Spleen (tissue), 13 donors: ENCODE measurements at places on chromosomes 7 and 10. TPM values are rescaled to one million over a fixed set of nuclear protein-coding genes. Genes with fewer than 3 reads are reported as not detected.
A peak's percentile ranks its signal among the peaks of the same experiment; 100 is the strongest.

DNA sequence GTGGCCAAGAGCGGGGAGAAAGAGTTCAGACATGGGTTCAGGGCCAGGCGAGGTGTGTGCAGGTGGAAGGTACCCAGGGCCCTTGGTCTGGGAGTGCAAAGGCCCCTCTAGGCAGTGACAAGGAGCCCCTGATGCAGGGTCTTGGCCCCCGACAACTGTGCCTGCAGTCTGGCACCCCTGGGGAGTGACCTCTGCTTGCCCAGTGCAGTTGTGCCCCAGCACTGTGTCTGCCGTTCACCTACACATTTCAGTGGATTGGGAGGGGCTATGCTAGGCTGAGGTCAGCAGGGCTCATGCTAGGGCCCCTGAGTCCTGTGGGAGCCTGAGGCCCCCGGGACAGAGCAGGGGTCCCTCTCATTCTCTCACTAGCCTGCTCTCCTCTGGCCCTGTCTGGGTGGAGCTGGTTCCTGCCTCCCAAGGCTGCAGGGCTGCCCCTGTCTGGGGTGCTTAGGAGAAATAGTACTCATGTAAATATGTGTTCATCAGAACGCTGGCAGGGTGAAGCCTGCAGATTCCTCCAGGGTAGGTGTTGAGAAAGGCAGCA, 550.4 kb downstream of the TCERG1L start:
- no peak overlapping the region for H3K4me3 ChIP-seq
- no peak overlapping the region for H3K27ac ChIP-seq
- no peaks in the 10 kb centered on the region for H3K36me3 ChIP-seq
- no peaks in the 10 kb centered on the region for H3K4me1 ChIP-seq

DNA sequence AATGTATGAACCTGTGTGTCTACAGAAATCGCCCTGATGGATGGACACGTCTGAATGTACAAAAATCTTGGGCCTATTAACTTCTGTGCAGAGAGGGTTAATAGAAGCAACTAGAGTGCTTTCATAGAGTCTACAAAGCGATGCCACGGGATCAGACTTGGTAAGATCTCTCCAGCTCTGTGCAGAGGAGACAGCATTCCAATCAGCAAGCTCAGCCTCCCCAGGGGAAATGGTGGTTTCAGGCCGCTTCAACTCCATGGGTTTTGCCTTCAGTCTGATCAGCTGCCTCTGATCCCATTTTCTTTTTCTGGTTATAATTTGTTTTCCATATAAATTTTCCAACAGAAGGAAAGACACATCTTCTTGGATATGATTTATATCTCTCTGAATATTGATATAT, 35.1 kb upstream of the COBL start:
- DNase-seq, result no peak
- no peaks in the 10 kb centered on the region for H3K36me3 ChIP-seq
- H3K4me1 ChIP-seq, result no peaks in the 10 kb centered on the region
- H3K4me3 ChIP-seq, result no peak overlapping the region
- no peaks in the 10 kb centered on the region for H3K27me3 ChIP-seq
- H3K27ac ChIP-seq, result no peak overlapping the region

GRCh38 chr7:55260171-55260570, 105.0 kb upstream of the LANCL2 start:
- no peak overlapping the region for H3K4me3 ChIP-seq
- no peaks in the 10 kb centered on the region for H3K36me3 ChIP-seq

- no peaks in the 10 kb centered on the region for H3K27me3 ChIP-seq
- H3K4me3 ChIP-seq, result no peak overlapping the region
- DNase-seq, result peak; percentile 85
- peaks cover 82% of the 10 kb centered on the region for H3K4me1 ChIP-seq
- peak overlapping the region; percentile 70 for H3K27ac ChIP-seq
Observed at GRCh38 chr7:50356212-50356944, 51.9 kb downstream of the IKZF1 start.

PSMG3 gene
- total RNA-seq, result 41.1 TPM

TYW1B gene
- 4.0 TPM for total RNA-seq

VDAC2 gene
- 90.2 TPM for total RNA-seq

SPDYE6 gene
- total RNA-seq, result not detected

PRKAR2B gene
- total RNA-seq, result 29.1 TPM
